ENCODE measurements at places on chromosomes 5 and 9. TPM values are rescaled to one million over a fixed set of nuclear protein-coding genes. Genes with fewer than 3 reads are reported as not detected.
A peak's percentile ranks its signal among the peaks of the same experiment; 100 is the strongest.

GRCh38 chr5:7218141-7218540 lies 177.8 kb upstream of the ADCY2 start:
- no peak for DNase-seq
- H3K4me1 ChIP-seq = no peaks in the 10 kb centered on the region
- H3K27ac ChIP-seq = no peak overlapping the region
- H3K4me3 ChIP-seq = no peak overlapping the region
- no peaks in the 10 kb centered on the region for H3K36me3 ChIP-seq
- H3K27me3 ChIP-seq = no peaks in the 10 kb centered on the region

DNA sequence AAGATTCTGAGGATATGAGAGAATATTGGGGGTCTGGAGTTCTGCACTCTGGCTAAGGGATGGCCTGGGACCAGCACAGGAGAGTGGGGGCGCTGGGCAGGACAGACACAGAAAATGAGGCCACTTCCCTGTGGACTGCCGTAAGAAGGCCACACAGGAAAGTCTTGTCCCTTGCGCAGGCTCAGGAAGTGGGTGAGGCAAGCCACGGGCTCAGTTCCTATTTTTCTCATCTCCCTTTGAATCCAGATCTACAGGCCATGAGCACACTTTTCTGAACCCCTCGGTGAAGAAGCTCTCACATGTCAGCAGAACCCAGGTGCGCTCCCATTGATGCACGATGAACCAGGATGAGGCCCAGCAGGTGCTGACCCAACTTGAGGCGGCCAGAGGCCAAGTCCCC lies 207.4 kb downstream of the AGTPBP1 start:
- H3K4me3 ChIP-seq = no peak overlapping the region
- no peaks in the 10 kb centered on the region for H3K36me3 ChIP-seq
- H3K4me1 ChIP-seq = no peaks in the 10 kb centered on the region
- H3K27ac ChIP-seq = no peak overlapping the region

GRCh38 chr9:31542384-31543055 lies 841.9 kb upstream of the ACO1 start:
- no peaks in the 10 kb centered on the region for H3K36me3 ChIP-seq
- H3K27ac ChIP-seq = no peak overlapping the region
- no peaks in the 10 kb centered on the region for H3K27me3 ChIP-seq
- H3K4me1 ChIP-seq = no peaks in the 10 kb centered on the region

DNA sequence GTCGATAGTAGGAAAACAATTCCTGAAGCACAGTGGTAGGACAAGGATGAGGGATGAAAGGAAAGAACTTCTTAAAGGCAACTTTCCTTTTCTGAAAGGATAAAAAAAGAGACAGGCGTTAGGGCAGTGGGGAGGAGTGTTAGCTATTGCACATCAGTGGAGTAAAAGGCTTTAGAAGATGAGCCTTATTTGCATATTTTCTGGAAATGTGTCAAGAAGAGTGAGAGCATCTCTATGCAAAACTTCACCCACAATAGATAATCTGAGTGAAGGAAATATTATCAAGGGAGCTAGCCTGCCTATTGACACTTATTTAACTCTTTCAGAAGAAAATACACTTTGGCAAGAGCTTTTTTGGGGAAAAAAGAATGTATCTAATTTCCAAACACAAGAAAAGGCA lies 151.6 kb downstream of the MACIR start:
- no peak overlapping the region for H3K4me3 ChIP-seq
- no peaks in the 10 kb centered on the region for H3K27me3 ChIP-seq
- DNase-seq = no peak

GRCh38 chr9:35172878-35173277 lies 11.1 kb downstream of the UNC13B start:
- no peak overlapping the region for H3K4me3 ChIP-seq
- DNase-seq = no peak
- no peak overlapping the region for H3K27ac ChIP-seq
- H3K36me3 ChIP-seq = no peaks in the 10 kb centered on the region

- no peak overlapping the region for H3K4me3 ChIP-seq
- H3K27me3 ChIP-seq = no peaks in the 10 kb centered on the region
- DNase-seq = peak; percentile 25
- H3K36me3 ChIP-seq = no peaks in the 10 kb centered on the region
These were observed 54.3 kb downstream of the EHMT1 start for GRCh38 chr9:137672907-137673791.

The IFT74 gene
- 6.0 TPM for total RNA-seq

- DNase-seq = no peak
- no peaks in the 10 kb centered on the region for H3K27me3 ChIP-seq
- H3K36me3 ChIP-seq = no peaks in the 10 kb centered on the region
- no peak overlapping the region for H3K27ac ChIP-seq
These were observed 261.0 kb downstream of the SEMA5A start for GRCh38 chr5:9284781-9285307.

- no peak overlapping the region for H3K4me3 ChIP-seq
- H3K36me3 ChIP-seq = no peaks in the 10 kb centered on the region
- peak; percentile 56 for DNase-seq
- H3K27me3 ChIP-seq = no peaks in the 10 kb centered on the region
- no peaks in the 10 kb centered on the region for H3K4me1 ChIP-seq
These were observed 84.1 kb upstream of the MEGF10 start for GRCh38 chr5:127206320-127207113.

GRCh38 chr9:105359892-105360291 lies 87.9 kb upstream of the FSD1L start:
- no peak overlapping the region for H3K27ac ChIP-seq
- no peak overlapping the region for H3K4me3 ChIP-seq
- no peaks in the 10 kb centered on the region for H3K36me3 ChIP-seq
- no peaks in the 10 kb centered on the region for H3K27me3 ChIP-seq

DNA sequence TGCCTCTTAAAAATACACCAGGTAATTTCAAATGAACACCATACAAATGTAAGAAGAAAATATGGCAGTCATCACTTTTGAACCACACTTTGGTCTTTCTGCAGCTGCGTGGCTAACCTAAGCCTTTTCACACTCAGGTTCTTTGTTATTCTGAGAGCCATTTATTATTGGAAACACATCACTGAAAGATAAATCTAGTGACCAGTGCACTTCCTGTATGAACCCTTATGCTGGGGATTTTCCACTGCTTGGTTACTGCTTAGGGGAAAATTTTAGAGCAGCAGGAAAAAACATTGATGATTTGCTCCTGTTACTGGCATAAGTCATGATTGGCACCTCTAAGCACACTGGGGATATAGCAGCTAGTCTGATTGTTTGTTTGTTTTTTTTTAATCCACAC lies 58.6 kb upstream of the RANBP3L start:
- no peaks in the 10 kb centered on the region for H3K4me1 ChIP-seq
- no peaks in the 10 kb centered on the region for H3K36me3 ChIP-seq
- no peak overlapping the region for H3K4me3 ChIP-seq
